ENCODE measurements at places on chromosomes 11 and 22.

DNA sequence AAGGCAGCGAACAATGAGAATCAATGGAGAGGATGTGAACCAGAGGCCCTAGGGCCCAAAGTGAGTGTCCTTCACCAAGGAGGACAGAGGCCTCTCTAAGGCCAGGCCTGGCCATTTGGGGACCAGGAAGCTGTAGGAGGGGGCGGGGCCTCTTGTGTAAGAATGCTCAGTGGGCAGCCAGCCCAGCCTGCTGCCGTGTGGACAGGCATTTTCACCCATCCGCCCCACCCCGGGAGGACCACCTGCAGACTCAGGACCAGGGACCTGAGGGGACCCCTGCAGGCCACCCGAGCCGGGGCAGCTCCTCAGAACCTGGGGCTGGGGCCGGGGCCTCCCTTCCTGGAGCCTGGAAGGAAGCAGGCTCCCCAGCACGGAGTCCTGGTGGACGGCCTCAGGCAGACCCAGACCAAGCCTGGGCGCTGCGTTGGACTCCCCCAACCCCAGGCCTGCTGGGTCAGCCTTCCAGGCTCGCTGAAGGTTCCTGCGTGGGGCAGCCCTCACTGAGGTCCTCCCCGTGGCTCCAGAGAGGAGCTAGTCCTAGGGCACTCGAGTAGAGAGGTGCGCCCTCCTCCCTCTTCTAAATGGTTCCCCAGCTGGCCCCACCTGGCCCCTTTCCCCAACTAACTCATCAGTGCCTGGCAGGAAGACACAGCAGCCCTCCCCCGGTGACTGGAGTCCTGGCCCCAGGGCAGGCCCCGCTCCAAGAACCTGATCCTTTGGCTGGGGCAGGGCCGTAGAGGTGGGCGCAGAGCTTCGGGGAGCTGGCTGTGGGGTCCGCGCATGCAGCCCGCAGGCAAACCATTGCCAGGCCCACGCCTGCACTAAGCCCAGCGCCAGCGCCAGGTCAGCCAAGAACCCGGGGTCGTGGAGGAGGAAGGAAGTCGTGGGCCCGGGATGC is 1.5 kb upstream of the TRABD start:
- no peak for DNase-seq

DNA sequence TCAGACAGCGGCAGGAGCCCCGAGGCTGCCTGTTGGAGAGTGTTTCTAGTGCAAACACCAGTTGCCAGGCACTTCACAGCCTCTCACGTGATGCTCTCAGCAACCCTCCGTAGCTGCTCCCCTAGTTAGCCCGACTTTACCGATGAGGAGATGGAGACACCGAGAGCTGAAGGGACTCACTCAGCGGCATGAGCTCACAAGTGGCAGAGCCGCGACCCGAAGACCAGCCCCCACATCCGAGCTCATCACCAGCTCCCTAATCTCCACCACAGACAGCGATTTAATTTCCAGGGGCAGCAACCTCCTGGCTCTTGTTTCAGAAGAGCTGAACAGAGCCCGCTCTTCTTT is 28.7 kb upstream of the RTL6 start:
- no peak for DNase-seq

DNA sequence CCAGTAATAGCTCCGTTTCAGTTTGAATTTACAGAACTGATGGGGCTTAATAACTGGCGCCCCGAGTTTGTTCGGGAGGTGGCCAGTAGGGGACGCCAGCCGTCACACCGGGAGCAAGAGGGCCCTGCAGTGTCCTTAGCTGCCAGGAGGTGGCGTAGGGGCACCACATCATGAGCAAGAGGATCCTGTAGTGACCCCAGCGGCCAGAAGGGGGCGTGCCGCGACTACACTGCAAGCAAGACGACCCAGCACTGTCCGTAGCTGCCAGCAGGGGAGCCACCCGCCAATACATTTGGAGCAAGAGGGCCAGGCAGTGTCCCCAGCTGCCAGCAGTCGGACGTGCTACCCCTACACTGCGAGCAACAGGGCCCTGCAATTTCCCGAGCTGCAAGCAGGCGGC is 663.7 kb upstream of the B3GAT1 start:
- DNase-seq: peak; percentile 4

DNA sequence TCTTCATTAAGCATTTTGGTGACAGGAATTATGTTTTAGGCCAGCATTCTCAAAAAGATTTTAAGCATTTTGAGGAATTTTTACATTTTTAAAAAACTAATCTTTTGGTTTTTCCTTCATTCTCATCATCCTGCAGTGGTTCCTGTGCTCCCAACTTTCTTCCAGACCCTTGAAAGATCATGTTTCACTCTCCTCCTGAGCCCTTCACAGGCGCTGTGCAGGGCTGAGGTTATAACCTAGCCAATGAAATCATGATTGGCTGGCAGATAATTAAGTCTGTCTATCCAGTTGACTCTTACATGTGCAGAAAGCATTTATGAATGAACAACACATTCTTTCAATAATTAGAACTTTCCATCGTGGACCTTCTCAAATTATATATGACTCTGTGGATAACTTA is 226.3 kb downstream of the DDX10 start:
- DNase-seq: no peak

- no peak for DNase-seq
These were observed 497.5 kb downstream of the SOX6 start for GRCh38 chr11:15858881-15859280.

- DNase-seq: no peak
These were observed 3.6 kb upstream of the CKAP5 start for GRCh38 chr11:46849631-46850030.

- no peak for DNase-seq
These were observed 618 bp upstream of the CCDC81 start for GRCh38 chr11:86374069-86374468.

- no peak for DNase-seq
These were observed 1.7 kb downstream of the NRXN2 start for GRCh38 chr11:64721359-64721699.

DNA sequence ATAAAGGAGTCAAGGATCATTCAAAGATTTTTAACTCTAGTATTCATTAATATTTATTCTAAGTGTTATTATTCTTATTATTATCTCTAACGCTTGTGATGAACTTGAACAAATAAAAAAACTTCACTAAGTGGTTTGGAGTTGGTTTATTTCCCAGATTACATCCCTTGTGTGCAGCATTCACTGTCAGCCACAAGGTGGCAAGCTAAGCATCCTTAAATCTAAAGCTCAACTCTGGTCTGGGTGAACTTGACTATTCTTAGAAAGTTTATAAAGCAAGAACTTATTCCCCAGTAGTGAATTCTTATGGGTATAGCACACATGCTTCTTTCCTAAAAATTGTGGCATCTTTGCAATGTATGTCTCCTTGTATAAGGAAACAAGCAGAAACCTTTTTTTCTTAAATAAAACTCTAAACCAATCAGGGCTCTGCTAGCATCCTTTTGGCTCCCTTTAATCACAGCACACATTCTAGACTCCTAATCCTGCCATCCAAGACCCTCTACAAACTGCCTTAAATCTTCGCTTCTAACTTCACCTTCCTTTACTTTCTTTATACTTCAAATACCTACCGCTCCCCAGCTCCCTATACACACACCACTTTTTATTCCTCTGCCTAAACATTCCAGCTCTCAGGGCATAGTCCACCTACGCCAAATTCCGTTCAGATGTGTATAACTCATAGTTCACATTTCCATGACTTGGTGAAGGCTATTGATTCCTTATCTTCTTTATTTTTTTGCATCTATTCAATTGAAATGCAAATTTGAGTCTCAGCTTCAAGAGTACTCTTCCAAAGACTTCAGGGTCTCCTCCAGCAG is 1068.8 kb downstream of the DLG2 start:
- DNase-seq: no peak

GRCh38 chr11:85737738-85738137 is 51.7 kb upstream of the CCDC89 start:
- DNase-seq: no peak

DNA sequence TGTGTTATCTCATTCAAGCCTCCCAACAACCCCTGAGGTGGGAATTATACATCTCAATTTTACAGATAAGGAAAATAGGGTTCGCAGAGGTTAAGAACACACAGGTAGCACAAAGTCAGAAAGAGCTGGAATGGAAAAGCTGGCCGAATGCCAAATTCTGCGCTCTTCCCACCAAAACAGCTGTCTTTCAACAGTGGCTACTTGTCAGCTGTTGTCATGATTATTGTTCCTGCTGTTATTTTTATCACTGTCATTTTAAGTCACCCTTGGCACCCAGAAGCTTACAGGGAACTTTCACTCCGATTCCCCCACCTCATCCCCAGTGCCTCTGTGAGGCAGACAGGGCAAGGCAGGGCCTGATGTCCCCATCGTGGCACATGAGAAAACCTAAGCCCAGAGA is 74.5 kb upstream of the CSNK2A3 start:
- no peak for DNase-seq

DNA sequence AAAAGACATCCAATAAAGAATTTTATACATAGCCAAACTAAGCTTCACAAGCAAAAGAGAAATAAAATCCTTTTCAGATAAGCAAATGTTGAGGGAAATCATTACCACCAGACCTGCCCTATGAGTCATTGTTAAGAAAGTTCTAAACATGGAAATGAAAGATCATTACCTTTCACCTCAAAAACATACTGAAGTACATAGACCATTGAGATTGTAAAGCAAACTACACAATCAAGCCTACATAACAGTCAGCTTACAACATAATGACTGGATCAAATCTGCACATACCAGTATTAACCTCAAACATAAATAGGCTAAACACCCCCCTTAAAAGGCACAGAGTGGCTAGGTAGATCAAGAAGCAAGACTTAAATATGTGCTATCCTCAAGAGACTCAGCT is 501.0 kb upstream of the LUZP2 start:
- no peak for DNase-seq

- DNase-seq: peak; percentile 86
These were observed at the start of gene BAD for GRCh38 chr11:64284048-64284961. Gene BAD (minus strand): TSS chr11:64284665. CDS start chr11:64284368, 297 bp downstream.

- no peak for DNase-seq
These were observed 36.2 kb upstream of the CSNK2A3 start for GRCh38 chr11:11389238-11389637.

DNA sequence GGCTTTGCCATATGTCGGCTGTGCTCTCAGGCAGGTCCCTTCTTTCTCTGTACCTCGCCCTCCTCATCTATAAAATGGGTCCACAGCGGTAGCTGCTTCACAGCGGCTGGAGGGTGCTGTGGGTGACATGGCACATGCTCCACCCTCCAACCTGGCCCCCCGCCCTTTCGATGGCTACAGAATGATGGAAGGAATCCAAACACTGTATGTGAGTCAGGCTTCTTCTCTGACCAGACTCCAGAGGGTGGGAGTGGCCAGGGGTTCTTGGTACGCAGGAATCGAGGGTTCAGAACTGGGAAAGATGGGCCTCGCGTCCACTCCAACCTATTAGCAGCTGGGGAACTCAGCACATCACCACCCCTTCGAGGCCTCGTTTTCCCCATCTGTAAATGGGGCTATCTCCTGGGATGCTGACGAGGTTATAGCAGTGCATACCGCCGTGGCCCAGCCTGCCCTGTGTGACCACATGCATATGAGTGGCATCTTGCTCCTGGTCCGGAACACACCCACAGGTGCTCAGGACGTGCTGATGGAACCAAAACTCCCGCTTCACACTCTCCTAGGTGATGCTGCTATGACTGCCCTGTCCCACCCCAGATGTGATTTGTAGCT is 26.4 kb downstream of the MN1 start:
- no peak for DNase-seq

GRCh38 chr11:57303990-57304579 is 20.7 kb downstream of the TNKS1BP1 start:
- no peak for DNase-seq

- DNase-seq: no peak
These were observed 70.9 kb downstream of the ZBTB44 start for GRCh38 chr11:130243816-130244215.

DNA sequence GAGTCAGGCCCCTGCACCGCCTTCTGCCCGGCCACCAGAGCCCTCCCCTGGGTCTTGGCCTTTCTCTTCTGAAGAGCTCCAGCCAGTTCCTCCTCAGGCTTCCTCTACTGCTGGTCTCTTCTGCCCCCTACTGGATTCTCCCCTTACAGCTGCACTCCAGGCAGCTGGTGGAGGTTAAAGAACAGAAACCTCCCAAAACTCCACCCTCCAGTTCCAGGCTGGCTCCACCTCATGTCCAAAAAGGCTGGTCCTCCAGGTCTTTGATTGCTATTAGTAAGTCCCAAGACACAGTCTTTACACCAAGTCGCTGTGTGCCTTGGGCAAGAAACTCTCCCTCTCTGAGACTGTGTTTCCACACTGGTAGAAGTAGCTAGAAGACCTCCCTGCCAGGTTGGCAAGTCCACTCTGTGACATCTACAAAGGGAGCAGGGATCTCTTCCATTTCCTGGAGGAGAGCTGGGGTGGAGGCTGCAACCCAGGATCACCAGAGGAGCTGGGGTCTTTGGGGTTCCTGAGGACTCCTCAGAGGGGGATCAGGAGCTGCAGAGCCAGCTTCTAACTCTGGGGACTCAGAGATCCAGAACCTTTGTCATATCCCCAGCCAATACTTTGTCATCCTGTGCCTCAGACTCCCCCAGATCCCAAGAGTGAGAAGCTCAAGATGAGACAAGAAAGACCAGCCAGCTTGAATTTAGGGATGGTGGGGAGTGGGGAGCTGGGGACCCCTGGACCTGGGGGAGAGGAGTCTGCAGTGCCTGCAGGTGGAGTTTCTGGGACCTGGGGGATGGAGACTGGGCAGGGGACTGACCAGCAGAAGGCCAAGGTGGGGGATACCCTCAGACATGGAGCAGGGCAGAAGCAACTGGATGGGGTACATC is 3.4 kb upstream of the IGLL5 start:
- peak; percentile 30 for DNase-seq

DNA sequence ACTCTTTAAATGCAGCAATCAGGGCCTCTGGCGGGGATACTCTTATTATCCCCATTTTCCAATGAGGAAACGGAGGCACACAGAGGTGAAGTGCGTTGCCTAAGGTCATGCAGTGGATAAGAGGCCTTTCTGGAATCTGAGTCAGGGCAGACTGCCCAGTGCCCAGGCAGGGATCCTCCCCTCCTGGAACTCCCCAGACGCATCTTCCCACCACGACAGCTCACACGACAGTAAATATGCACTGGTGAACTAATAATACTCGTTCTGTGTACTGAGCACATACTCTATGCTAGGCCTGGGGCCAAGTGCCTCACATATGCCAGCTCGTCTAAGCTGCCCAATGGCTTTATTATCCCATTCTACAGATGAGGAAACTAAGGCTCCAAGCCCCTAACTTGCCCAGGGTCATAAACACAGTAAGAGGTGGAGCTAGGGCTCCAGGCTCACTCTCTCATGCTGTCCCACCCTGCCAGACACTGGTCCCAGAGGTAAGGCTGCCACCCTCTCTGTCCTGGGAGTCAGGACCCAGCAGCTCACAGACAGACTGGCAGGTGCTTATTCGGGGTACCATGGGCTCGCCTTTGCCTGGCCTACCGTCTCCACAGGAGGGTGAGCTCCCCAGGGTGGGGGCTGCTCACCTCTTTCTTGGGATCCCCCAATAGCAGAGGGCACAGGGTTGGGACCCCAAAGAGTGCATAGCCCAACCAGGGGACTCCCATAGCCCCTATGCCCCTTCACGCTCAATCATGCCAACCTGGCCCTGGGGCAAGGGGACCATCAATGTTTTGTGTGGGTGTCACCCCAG is 2.3 kb downstream of the IL2RB start:
- no peak for DNase-seq

- DNase-seq: no peak
These were observed 25.8 kb downstream of the YDJC start for GRCh38 chr22:21603973-21604372.

All from activated CD4-positive, CD25-positive, alpha-beta regulatory T cell treated with anti-CD3 and anti-CD28 coated beads, Interleukin-2, amount 50 U/mL, for 16 hours (primary cell).